ENCODE measurements at places on chromosomes 3 and 15.

DNA sequence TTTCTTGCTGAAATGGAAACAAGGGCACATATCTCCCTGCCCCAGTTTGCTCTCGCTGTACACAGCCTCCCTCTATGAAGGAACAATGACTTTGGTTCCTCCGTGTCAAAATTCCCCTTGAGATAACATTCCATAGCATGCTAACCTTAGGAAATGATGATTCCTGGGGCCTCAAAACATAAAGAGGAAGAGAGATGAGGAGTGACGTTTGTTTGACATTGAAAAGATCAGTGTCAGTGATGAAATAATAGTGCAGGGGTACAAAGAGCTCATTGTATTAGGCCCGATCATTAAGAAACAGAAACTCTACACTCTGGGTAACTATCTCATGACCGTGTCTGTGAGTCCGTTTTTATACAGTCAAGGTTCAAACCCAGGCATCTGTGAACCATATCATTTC is 55.2 kb downstream of the ARNT2 start:
- no peak overlapping the region for H3K27ac ChIP-seq
- H3K27me3 ChIP-seq, result peaks cover 21% of the 10 kb centered on the region
- DNase-seq, result no peak
- no peak overlapping the region for H3K4me3 ChIP-seq
- no peaks in the 10 kb centered on the region for H3K36me3 ChIP-seq

DNA sequence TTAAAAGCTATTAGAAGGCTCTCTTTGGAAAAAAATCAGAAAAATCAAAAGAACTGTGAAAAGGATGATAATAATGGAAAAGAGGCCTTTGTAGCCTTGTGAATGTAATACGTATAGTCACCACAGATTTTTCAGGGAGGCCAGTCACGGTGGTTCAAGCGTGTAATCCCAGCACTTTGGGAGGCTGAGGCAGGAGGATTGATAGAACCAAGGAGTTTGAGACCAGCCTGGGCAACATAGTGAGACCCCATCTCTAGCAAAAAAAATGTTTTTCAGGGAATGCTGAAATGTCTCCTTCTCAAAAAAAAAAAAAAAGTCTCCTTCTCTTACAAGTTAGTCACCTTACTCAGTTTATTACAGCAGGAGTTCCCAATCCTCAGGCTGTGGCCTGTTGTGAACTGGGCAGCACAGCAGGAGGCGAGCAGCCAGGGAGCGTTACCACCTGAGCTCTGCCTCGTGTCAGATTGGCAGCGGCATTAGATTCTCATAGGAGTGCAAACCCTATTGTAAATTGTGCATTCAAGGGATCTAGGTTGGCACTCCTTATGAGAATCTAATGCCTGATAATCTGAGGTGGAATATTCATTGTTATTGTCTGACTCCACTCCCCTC is 15.9 kb downstream of the ARIH1 start:
- H3K27me3 ChIP-seq, result no peaks in the 10 kb centered on the region
- no peak overlapping the region for H3K27ac ChIP-seq
- H3K4me1 ChIP-seq, result peaks cover 61% of the 10 kb centered on the region
- no peak for DNase-seq

DNA sequence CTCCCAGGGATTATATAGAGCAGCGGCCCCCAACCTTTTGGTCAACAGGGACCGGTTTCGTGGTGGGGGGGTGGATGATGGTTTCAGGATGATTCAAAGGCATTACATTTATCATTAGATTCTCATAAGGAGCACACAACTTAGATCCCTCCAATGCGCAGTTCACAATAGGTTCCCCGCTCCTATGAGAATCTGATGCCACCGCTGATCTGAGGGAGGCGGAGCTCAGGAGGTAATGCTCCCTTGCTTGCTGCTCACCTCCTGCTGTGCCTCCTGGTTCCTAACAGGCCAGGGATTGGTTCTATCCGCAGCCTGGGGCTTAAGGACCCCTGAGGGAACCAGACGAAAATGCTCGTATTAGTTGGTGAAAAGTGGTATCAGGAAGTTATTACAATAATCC is 1.3 kb upstream of the HACD2 start:
- no peaks in the 10 kb centered on the region for H3K27me3 ChIP-seq

- no peaks in the 10 kb centered on the region for H3K27me3 ChIP-seq
- H3K36me3 ChIP-seq, result no peaks in the 10 kb centered on the region
- DNase-seq, result no peak
- no peak overlapping the region for H3K27ac ChIP-seq
- peaks cover 2% of the 10 kb centered on the region for H3K4me1 ChIP-seq
- no peak overlapping the region for H3K4me3 ChIP-seq
Observed at GRCh38 chr3:11671648-11672100, 28.0 kb upstream of the VGLL4 start.

DNA sequence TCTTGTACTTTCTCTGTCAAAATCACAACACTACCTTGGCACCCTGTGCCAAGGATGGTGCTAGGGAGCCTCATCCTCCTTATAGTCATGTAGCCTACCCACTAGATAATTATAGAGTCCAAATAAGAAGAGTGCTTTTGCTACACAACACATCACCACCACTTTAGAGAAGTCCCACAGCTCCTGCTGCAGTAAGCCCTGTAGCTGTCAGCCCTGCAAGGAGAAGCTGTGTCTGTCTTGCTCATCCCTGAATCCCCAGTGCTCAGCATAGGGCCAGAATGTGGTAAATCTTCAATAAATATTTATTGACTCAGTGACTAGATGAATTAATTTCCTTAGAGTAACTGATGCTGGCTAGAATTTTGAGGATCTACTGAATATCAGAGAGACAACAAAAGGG is 190.8 kb downstream of the ZNF621 start:
- no peak overlapping the region for H3K4me3 ChIP-seq
- H3K27ac ChIP-seq, result no peak overlapping the region
- H3K27me3 ChIP-seq, result peaks cover 16% of the 10 kb centered on the region

- no peaks in the 10 kb centered on the region for H3K27me3 ChIP-seq
- DNase-seq, result no peak
- H3K36me3 ChIP-seq, result no peaks in the 10 kb centered on the region
- H3K4me1 ChIP-seq, result no peaks in the 10 kb centered on the region
- no peak overlapping the region for H3K4me3 ChIP-seq
- no peak overlapping the region for H3K27ac ChIP-seq
Observed at GRCh38 chr3:155326901-155327300, 33.4 kb upstream of the STRIT1 start.

DNA sequence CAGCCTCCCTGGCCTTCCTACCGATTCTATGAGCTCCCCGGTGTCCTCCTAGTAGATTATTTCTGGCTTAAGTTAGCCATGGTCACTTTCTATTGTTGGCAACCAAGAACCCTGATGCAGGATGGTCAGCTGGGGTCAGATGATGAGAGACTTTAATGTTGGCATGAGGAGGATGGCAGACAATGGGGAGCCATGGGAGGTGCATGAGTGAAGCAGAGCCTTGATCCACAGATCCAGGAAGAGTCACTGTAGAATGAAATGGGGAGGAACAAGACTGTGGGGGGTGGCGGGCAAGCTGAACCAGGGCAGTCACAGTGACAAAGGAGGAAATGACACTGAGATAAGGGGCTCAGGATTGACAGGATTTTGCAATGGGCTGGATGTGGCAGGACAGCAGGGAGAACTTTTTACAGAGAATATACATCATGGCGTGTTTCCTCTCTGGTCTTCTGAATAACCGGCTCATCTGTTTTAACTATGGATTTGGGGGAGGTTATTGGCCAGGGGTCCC is 60.9 kb downstream of the RPLP1 start:
- no peaks in the 10 kb centered on the region for H3K36me3 ChIP-seq
- no peak for DNase-seq
- no peak overlapping the region for H3K4me3 ChIP-seq
- H3K27ac ChIP-seq, result no peak overlapping the region
- H3K4me1 ChIP-seq, result peaks cover 28% of the 10 kb centered on the region

DNA sequence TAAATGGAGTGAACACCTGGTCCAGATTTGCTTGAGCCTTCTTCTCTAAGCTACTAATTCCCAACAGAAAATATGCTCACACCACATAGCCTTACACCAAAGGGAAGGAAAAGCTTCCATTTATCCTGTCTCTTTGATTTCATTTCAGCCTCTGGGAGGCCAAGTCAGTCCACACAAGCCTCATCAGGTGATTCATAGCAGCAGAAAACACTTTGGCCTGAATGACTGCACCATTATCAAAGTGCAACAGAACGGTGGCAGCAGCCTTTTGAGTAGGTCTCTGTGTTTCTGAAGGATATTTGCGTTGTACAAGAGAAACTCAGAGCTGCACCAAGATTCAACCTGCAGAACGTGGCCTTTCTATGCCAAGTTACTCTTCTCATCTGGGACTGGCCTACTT is 46.6 kb upstream of the SNRK start:
- H3K4me1 ChIP-seq, result peaks cover 14% of the 10 kb centered on the region
- peaks cover 4% of the 10 kb centered on the region for H3K36me3 ChIP-seq
- H3K27me3 ChIP-seq, result peaks cover 3% of the 10 kb centered on the region
- H3K4me3 ChIP-seq, result no peak overlapping the region
- no peak for DNase-seq

- peaks cover 17% of the 10 kb centered on the region for H3K27me3 ChIP-seq
- H3K4me1 ChIP-seq, result no peaks in the 10 kb centered on the region
- H3K4me3 ChIP-seq, result no peak overlapping the region
- no peak overlapping the region for H3K27ac ChIP-seq
- DNase-seq, result no peak
Observed at GRCh38 chr15:91282486-91282885, 182.4 kb downstream of the SV2B start.

GRCh38 chr3:11807686-11808085 is 39.0 kb downstream of the TAMM41 start:
- no peak overlapping the region for H3K4me3 ChIP-seq
- H3K4me1 ChIP-seq, result no peaks in the 10 kb centered on the region
- no peak for DNase-seq
- H3K27me3 ChIP-seq, result no peaks in the 10 kb centered on the region
- H3K27ac ChIP-seq, result no peak overlapping the region

DNA sequence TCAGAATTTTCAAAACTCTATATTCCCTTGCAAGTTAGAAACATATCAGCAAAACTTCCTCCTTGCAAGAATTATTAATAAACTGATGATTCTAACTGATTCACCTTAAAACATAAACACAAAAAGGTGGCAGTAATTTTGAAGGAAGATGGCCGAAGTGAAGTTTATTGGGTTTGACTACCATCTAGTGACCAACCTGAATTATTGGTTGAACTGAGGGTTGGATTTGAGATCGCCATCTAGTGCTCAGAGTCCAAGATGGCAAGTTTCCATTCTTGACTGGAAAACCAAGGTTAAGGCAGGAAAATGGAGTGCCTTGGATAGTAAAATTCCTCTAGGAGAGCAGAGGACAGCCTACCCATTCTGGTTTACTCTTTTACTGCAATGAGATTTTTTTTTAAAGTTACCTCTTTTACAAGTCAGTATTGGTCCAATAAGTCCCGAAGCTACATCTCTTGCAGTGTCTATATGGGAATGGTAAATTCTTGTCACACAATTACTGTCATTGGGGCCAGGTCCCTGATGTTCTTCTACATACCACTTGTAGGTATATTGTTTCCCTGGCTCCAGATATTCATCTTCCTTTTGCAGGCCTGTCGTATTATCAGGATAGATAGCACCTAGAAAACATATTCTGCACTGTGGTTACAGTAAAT is 51.6 kb upstream of the CP start:
- peaks cover 11% of the 10 kb centered on the region for H3K4me1 ChIP-seq
- no peak for DNase-seq

GRCh38 chr3:187651282-187651681 is 18.9 kb downstream of the SST start:
- H3K4me1 ChIP-seq, result no peaks in the 10 kb centered on the region
- H3K36me3 ChIP-seq, result no peaks in the 10 kb centered on the region
- no peak overlapping the region for H3K4me3 ChIP-seq

DNA sequence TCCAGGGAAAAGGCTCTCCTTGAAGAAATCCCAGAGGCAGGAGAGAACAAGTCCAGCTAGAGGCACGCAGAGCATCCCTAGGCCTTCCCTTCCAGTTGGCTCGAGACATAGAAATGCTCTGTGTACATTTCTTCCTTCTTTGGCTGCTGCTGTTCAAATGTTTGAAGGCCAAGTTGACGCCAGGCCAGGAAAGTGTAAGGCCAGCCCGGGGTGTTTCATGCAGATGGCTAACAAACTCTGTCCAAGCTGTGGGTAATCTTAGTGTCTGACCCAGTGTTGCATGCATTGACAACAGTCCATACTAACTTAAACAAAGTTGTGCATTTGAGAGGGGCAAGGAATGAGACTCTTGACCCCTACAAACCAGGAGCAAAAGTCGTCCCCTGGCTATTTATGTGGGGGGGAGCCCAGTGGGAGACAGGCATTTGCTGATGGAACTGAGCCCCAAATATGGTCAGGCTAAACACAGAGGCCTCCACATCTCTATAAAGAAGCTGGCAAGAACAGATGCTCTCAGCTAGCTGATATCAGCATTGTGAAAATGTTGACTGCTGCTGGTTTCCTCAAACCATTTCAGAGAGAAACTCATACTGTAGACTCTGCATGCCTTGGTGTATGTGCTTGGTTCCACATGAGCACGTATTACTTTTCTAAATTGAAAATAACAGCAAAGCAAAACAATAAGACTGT is 139.5 kb downstream of the ADAMTS9 start:
- H3K27ac ChIP-seq, result no peak overlapping the region
- H3K4me1 ChIP-seq, result no peaks in the 10 kb centered on the region
- H3K36me3 ChIP-seq, result no peaks in the 10 kb centered on the region
- DNase-seq, result no peak

DNA sequence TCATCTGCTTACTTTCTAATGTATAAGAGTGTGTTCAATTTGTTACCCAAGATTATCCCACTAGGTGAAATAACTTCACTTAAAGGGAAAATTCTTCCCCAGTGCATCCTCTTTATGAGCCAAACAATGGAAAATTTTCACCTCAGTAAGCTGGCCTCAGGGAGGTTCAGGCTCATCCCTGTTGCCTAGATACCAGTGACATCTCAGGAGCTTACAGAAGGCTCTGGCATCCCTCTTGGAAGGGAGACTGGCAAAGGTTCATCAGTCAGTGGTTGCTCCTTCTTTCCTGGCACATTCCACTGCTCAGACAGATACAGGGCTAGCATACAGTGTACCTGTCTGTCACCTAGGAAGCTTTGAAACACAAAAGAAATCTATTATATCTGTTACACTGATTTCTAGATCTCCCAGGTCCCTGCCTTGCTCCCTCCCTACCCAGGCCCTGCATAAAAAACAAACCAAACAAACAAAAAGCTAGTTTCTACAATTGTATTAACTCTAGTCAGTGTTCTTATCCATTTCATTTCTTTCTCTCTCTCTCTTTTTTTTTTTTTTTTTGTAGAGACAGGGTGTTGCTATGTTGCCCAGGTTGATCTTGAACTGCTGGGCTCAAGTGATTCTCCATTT is 1.7 kb downstream of the IP6K2 start:
- H3K27me3 ChIP-seq, result peaks cover 1% of the 10 kb centered on the region
- peak overlapping the region; percentile 96 for H3K27ac ChIP-seq
- no peaks in the 10 kb centered on the region for H3K36me3 ChIP-seq
- peaks cover 37% of the 10 kb centered on the region for H3K4me1 ChIP-seq
- no peak for DNase-seq
